ENCODE measurements at places on chromosomes 12 and 14.
A peak's percentile ranks its signal among the peaks of the same experiment; 100 is the strongest.

DNA sequence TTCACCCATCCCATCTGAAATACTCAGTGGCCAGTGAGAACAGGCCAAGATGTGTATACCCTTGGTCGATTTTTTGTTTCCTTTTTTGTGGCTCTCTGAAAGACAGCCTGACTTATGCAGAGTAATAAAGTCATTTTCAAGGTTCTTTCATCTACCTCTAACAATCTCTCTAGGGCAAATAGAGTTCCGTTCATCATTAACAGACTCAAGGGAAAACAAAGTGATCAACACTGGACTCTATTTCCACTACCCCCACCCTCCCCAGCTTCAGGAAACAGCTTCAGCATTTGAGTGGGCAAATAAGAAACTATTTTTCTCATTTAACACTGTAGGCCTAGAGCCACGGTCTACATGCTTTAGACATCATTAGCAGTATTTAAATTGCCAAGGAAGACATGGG is 15.9 kb downstream of the PRKAB1 start:
- peak; percentile 97 for DNase-seq

DNA sequence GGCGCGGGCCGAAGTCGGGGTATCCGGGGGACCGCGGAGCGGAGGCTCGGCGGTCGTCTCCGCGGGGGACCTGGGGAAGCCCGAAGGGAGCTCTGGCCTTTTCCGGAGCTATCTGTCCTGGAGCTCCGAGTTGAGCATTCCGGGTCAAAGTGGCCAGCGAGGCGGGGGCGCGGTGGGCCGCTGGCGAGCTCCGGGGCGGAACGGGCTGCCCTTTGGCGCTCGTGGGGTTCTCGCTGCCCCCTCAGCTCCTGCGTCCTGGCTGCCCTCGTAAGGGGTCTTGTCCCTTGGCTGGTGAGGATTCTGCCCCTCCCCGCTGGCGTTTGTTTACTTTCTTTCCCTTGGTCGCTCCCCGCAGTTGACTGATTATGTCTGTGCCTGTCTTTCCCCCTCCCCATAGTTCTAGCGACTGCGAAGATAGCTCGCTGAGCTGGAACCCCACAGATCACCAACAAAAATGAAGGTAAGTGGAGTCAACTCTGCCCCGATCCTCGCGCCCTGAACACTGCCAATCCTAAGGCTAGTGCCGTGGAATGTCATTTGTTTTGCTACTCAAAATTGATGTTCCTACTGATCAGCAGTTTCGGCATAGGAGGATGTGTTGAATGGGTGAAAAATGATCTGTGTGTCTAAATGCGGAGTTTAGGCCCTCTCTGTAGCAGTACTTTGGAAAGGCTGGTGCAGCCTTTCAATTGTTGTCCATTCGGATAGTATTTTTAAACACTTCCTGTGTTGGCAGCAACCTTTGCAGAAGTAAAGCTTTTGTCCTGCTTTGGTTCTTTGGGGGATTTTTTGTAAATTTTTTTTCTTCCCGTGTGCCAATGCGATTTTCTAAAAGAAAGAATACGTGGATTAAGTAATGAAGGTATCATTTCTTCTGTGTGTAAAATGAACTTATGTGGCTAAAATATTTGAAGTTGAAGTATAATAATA is 1.3 kb downstream of the ARID4A start:
- no peak for DNase-seq

- DNase-seq = no peak
These were observed 161.0 kb upstream of the CRY1 start for GRCh38 chr12:107254258-107254856.

- DNase-seq = no peak
These were observed 910.0 kb downstream of the TMEM121 start for GRCh38 chr14:106436310-106436905.

GRCh38 chr14:75991753-75992152 is 6.2 kb downstream of the IFT43 start:
- DNase-seq = no peak

DNA sequence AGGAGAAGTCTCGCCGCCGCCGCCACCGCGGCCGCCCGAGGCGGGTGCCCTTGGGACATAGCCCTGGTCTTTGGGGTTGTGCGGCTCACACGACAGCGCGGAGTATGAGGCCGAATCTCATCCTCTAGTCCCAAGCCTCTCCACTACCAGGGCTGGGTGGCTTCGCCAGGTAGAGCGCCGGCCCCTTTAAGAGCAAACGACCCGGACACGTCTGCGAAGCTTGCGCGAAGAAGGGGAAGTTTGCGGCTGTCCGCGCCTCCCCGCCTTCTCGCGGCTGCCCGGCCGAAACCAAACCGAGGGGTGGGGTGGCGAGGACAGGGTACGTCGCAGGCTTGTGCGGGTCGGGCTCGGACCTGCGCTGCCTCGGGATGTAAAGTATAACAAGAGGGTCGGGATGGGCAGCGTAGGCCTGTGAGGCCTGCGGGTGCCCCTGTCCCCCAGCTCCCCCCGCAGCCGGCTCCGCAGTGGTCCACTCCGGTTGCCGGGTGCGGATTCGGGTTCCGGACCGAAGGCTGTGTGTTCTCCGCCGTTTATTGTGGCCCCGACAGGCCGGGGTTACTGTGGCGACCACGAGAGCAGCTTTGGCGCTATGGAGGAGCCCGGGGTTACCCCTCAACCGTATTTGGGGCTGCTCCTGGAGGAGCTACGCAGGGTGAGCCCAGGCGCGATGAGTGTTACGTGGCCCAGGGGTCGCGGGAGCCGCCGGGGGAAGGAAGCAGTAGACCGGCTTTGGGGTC is 33.3 kb downstream of the MIA2 start:
- DNase-seq = peak; percentile 61

GRCh38 chr12:12791756-12792369 is 6.4 kb downstream of the APOLD1 start:
- peak; percentile 13 for DNase-seq

GRCh38 chr14:69571449-69572029 is 3.1 kb downstream of the CCDC177 start:
- DNase-seq = no peak
